ENCODE measurements at places on chromosomes 1 and 21.

- no peak for DNase-seq
These were observed 42.5 kb upstream of the C1orf174 start for GRCh38 chr1:3942416-3943122.

DNA sequence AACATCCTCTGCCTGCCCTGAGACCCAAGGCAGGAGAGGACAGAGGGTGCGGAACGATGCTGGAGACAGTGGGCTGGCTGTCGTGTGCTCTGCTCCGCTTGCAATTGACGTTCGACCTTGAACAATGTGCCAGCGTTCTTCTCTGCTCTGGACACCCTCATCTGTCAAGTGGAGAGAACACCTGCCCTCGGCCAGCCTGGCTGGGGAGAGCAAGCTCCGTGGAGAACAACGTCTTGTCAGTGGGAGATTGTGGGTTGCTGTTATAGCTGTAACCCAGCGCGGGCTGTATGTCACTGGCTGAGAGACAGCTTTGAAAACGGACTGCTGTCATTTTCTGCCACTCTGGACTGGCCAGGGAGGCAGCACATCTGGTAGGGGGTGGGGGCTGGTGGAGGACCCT is 14.7 kb downstream of the KIAA1614 start:
- no peak for DNase-seq

- no peak for DNase-seq
These were observed 189.0 kb downstream of the LYPLAL1 start for GRCh38 chr1:219362702-219363101.

- no peak for DNase-seq
These were observed 104.8 kb upstream of the KRTAP19-8 start for GRCh38 chr21:31143036-31143435.

- DNase-seq = no peak
These were observed 221.5 kb downstream of the RERE start for GRCh38 chr1:8595941-8596340.

GRCh38 chr21:32003411-32003810 is 130.6 kb downstream of the HUNK start:
- DNase-seq = no peak

DNA sequence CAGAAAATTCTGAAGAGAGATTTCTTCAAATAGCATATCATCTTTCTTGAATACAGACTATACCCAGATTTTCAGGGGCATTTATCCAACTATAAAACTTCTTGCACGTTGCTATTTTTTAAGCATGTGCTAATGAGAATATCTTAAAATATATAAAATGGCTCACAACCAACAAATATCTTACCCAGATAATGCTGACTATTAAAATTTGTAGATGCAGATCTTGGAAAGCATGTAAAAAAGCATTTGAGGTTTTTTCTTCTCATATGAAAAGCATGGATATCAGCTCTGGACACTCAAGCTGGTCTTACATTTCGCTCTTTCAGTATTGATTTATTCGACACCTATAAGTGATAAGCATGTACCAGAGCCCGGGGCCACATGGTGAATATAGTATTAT is 1187.7 kb upstream of the ADGRL4 start:
- no peak for DNase-seq

GRCh38 chr1:224433041-224433691 is 1.4 kb downstream of the WDR26 start:
- no peak for DNase-seq

DNA sequence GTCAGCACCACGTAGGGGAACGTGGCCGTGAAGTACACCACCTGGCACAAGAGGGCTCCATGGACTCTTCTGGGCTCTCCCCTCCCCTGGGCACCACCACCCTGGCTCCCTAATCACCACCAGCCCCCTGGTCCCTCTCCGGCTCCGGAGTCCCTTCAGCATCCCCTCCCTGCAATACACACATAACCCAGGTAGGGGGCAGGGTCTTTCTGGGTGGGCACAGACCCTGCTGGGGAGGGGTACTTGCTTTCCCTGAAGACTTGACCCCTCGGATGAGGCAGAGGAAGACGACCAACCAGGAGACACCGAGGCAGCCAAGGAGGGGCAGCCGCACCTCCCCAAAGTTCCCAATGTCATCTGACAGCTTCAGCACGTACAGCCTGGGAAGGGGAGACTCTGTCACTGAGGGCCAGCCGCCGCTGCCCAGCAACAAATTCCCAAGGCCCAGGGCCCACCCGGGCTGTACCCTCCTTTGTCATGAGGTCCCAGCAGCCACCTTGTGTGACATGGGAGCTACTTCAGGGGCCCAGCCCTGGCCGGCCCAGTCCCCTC is 11.3 kb downstream of the CCDC24 start:
- DNase-seq = no peak

GRCh38 chr1:67118646-67119045 is 16.1 kb downstream of the C1orf141 start:
- DNase-seq = no peak

DNA sequence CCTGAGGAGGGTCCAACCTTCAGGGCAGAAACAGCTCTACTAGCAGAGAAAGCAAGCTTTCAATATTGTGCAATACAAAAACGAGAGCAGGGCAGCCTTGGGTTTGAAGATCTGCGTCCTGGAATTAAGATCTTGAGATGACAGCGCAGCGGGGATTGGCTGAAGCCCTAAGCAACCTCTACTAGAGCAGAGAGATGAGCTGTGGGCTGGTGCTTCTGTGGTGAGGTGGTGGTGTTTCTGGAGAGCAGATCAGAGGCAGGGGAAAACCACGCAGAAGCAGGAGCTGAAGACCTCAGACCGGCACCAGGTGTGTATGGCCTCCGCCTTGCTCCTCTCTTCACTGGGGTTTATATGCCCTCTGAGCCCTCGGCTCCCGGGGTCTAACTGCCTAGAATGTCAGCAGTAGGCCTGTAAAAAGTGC is 12.5 kb downstream of the TRAF3IP3 start:
- DNase-seq = no peak

- DNase-seq = no peak
These were observed 8.5 kb downstream of the TMEM240 start for GRCh38 chr1:1531947-1532346.

DNA sequence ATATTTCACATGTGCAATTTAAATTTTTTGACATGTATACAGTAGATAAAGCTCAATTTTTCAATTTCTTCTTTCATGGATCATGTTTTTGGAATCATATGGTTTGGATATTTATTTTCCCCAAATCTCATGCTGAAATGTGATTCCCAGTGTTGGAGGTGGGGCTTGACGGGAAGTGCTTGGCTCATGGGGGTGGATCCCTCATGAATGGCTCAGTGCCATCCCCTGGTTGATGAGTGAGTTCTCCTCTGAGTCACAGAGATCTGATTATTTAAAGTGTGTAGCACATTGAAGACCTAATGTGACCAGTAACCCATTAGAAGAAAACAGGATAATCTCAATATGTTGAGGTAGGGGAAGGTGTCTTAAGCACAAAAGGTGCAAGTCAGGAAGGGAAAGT is 9.1 kb upstream of the IFI16 start:
- DNase-seq = no peak

GRCh38 chr1:117061986-117062415 is 1.9 kb downstream of the TTF2 start:
- DNase-seq = no peak

DNA sequence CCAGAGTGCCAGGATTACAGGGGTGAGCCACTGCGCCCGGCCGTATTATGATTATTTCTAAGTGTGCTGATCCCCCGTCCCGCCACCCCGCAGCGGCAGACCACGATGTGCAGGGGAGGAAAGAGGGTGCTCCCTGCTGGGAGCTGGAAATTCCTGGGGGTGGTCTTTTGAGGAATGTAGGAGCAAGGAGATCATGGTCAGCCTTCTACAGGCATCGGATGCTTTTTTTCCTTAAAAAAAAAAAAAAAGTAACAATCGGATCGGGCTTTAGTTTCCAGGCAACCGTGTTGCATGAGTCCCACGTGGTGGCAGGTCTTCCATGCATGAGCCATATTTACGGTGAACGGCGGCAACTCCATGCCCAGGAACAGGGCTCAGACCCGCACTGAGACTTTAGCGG is 74.2 kb upstream of the COX20 start:
- DNase-seq = no peak

GRCh38 chr1:27135541-27136235 is 19.2 kb downstream of the SLC9A1 start:
- DNase-seq = no peak

- no peak for DNase-seq
These were observed 37.0 kb upstream of the B3GALT5 start for GRCh38 chr21:39575775-39576174.

GRCh38 chr21:45874716-45875415 is 106.7 kb upstream of the COL6A1 start:
- DNase-seq = no peak

DNA sequence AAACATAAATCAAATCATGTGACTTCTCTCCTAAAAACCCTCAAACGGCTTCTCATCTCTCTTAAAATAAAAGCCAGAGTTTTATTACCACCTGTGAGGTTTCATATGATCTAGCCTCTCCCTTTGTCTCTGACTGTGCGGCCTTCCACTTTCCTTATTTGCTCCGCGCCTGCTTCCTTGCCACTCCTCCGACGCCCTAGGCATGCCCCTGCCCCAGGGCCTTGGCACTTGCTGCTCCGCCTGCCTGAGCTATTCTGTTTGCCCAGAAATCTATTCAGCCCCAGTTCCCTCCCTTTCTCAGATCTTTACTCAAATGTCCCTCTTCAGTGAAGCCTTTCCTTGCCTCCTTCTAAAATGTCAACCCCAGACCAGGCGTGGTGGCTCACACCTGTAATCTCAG is 57.5 kb upstream of the DISP3 start:
- DNase-seq = no peak

DNA sequence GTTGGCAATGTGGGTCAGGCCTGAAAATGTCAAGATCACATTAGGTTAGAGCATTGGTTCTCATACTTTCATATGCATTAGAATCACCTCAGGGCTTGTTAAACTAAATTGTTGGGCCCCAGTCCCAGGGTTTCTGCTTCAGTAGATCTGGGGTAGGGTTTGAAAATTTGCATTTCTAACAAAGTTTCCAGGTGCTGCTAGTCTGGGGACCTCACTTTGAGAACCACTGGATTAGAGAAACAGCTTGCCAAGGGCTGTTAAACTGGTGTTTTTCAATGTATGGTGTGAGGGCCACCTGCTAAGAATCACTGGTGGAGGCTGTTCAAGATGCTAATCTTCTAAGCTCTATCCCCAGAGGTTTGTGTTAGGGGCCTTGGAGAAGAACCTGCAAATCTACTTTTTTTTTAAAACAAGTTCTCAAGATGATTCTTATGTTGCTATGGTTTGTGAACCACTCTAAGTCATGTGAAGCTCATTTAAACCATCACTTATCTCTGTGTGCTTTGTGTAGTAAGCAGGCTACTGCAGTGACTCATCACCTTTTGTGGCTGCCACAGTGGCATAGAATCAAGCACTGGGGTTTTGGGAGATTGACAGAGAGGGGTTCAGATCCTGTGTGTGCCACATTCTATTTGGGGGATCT is 152.2 kb downstream of the S1PR1 start:
- DNase-seq = no peak

GRCh38 chr1:158310623-158311022 is 20.7 kb downstream of the CD1B start:
- no peak for DNase-seq

GRCh38 chr1:3084154-3084553 is 15.2 kb downstream of the PRDM16 start:
- no peak for DNase-seq

DNA sequence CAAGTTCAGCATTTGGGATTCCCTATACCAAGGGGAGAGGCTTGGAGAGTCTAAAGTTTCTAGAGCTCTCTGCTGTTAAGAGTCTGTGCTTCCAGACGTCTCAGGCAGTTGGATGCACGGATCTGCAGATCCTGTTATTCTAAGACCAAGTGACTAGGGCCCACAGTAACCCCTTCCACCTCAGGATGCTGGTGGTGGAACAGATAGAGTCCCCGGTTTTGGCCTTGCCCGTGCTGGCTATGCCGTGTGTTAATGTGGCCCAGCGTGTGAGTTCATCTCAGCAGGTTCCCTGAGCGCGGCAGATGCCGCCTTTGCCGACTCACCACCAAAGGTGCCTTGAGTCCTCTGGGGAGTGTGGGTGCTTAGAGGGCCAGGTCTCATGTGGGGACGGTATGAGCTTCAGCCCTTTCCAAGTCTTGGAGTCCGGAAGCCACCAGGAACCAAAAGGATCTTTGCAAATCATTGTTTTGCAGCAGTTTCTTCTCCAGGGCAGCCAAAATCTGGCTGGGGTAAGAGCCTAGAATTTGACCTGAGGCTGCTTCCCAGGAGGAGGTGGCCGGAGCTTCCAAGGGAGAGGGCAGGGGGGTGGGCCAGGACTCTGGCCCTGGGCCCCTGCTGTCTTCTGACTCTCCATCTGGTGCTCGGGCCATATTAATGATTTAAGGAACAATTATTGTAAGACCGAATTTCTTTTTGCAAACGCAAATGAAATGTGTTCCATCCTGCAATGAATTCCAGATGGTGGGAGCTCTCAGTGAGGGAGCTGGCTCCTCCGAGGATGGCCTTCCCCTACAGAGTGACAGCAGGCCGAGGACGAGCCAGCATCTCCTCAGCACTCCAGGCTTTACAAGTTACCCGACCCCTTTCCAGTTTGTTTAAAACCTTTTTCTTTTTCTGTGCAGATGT is 205.7 kb downstream of the FOXD2 start:
- no peak for DNase-seq

DNA sequence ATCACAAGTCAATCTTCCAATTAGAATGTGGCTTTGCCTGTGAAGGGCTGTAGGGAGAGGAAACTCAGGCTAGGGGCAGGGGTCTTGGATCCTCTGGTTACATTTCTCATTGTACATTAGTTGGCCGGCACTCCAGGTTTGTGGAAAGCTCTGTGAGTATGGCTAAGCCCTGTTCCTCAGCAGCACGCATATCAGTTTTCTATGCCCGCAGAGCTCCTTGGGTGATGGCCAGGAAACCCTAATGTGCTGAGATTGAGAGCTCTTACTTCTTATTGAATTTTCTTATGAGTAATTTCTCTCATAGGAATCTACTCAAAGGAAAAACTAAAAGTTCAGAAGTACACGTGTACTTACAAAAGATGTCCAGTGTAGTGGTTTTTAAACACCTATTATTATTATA is 30.7 kb upstream of the STMN1 start:
- no peak for DNase-seq

- DNase-seq = no peak
These were observed 7.8 kb upstream of the LRRC47 start for GRCh38 chr1:3803905-3804626.

DNA sequence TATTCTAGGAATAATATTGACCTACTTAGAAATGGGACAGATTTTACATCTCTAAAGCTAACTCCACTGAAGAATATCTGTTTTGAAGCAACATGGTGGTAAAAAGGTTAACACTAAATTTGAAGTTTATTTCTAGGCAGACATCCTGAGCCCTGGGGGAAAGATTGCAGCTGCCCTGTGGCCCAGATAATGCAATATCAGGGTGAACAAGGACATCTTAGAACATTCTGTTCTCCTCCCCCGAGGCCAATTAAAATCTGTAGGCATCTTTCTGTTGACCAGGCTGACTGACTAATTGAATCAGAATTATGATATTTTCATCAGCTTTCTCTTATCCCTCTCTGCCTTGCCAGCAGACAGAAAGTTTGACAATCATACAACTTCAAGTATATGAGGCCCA is 149.8 kb upstream of the DUSP10 start:
- no peak for DNase-seq
